ENCODE measurements at places on chromosomes 1 and 21.

DNA sequence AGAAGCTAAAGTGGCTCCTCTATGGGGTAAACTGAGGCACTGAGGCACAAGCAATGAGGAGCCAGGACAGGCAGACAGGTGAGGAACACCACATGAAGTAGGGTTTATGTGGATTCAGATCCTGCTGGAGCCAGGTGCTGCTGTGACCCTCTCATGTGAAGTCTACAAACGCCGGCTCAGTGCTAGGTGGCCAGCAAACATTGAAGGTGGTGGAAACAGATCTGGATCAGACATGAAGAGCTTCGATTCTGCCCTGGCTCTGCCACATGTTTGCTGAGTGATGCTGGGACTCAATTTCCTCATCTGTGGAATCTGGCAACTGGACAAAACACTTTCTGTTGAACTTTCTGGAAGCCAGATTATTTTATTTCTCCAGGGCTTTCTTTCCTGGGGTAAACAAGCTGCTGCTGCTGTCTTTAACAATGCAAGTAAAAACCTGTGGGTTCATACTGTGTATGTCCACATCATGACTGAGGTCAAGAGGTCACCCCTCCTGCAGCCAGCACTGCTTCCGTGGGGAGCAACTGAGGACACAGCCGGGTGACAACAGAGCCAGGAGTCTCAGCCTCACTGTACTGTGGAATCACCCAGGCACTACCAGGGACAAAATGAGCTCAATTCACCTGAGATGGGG is 33.3 kb downstream of the HMGB4 start:
- DNase-seq = no peak

DNA sequence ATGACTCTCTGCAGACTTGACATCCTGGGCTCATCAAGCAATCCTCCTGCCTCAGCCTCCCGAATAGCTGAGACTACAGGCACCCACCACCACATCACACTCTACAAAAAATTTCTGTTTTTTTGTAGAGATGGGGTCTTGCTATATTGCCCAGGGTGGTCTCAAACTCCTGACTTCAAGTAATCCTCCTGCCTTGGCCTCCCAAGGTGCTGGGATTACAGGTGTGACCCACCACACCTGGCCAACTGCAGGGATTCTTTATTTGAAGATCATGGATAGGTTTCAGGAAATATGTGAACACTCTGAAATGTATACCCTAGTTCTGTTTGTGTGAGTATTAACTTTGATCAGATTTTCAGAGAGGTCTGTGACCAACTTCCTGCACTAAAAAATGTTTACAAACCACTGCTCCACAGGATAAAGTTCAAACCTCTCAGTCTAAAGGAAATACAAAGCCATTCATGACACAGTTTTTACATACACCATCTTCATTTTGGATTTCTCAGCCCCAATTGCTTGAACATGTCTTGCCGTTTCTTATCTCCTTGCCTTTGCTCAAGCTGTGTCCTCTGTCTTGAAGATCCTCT is 252.3 kb upstream of the FGGY start:
- DNase-seq = no peak

DNA sequence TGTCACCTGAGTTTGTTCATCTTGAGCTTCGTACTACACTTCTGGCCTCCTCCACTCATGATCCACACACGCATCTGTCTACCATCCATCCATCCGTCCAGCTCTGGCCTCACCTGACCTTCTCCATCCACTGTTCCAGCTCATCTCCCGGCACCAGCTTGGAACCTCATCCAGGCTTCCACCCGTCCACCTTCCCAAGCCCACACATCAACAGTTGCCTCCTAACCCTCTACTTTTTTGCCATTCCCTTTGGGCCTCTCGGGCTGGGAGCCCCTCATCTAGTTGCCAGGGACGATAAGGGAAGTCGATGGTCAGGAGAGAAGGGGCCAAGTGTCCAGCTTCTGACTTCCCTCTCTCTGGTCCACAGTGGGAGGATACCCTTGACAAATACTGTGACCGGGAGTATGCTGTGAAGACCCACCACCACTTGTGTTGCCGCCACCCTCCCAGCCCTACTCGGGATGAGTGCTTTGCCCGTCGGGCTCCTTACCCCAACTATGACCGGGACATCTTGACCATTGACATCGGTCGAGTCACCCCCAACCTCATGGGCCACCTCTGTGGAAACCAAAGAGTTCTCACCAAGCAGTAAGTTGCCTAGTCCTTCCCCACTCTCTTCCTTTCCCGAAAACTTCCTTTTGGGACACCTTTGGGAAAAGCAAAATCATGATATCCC is 3.4 kb upstream of the FALEC start:
- DNase-seq = no peak

- DNase-seq = peak; percentile 50
These were observed at the start of gene KIF17 for GRCh38 chr1:20717452-20718342. Gene KIF17 (minus strand): TSS chr1:20718007. CDS start chr1:20717706, 301 bp downstream.

- DNase-seq = no peak
These were observed 425.5 kb downstream of the LMO4 start for GRCh38 chr1:87754139-87754538.

DNA sequence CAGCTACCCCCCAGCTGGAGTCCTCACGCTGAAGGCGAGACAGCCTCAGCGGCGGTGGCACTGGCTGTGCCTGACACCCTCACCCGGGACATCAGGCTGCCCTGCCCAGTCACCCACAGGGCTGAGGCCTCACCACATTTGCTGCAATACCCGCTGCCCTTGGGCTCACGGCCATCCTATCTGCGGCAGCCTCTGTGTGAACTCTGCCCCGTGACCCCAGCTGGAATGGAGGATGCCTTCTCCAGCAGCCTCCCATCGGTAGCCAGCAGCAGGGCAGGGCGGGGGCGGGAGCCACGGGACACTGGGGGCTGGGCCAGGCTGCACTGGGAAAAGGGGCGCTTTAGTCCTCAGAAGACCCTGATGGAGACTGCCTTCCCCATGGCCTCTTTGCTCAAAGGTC is 112.4 kb upstream of the ZBTB40 start:
- no peak for DNase-seq

DNA sequence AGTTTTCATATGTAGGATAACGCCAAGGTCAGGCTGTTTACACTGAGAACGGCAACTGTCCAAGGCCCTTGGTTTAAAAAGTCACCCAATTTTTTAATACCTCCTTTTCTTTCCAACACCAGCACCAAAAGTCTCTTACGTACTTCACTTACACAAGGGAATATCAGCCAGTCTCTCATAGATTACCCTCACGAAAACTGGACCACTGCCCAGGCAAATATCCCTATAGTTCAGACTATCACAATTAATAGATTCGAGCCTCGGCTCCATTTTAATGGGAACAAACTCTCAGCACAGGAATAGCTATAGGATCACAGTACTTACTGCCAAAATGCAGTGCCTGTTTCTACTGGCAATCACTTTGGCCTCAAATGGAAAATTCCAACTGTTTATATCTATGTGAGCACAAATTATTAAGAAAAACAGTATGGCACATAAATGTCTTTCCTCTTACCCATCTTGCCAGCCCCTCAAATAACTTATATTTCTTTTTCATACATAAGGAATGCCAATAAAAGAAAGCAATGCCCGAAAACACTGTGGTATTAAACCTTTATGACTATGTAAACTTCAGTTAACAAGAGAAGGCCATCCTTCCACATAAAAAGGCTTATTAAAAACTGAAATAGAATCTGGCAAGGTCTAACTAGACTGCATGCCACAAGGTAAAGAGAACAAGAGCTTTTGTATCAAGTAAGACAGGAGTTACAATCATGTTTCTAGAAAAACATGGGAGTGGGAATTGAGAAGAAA is 97.8 kb downstream of the SLC45A1 start:
- no peak for DNase-seq

GRCh38 chr1:153696741-153697140 is 18.3 kb downstream of the NPR1 start:
- no peak for DNase-seq

GRCh38 chr21:28310171-28310685 is 682.4 kb downstream of the LTN1 start:
- no peak for DNase-seq
